NCI-H1105 (cell line): ENCODE measurements at places on chromosomes 5 and 9.

- no peak for DNase-seq
Observed at GRCh38 chr5:134141331-134142050, 27.0 kb downstream of the TCF7 start.

GRCh38 chr5:68587171-68587570 lies 371.6 kb downstream of the PIK3R1 start:
- DNase-seq: no peak

GRCh38 chr9:136675477-136676296 lies 11.6 kb downstream of the AGPAT2 start:
- DNase-seq: no peak

- no peak for DNase-seq
Observed at GRCh38 chr5:9716838-9717281, 86.7 kb upstream of the TAS2R1 start.

GRCh38 chr9:91192381-91193086 lies 169.2 kb downstream of the AUH start:
- DNase-seq: no peak

DNA sequence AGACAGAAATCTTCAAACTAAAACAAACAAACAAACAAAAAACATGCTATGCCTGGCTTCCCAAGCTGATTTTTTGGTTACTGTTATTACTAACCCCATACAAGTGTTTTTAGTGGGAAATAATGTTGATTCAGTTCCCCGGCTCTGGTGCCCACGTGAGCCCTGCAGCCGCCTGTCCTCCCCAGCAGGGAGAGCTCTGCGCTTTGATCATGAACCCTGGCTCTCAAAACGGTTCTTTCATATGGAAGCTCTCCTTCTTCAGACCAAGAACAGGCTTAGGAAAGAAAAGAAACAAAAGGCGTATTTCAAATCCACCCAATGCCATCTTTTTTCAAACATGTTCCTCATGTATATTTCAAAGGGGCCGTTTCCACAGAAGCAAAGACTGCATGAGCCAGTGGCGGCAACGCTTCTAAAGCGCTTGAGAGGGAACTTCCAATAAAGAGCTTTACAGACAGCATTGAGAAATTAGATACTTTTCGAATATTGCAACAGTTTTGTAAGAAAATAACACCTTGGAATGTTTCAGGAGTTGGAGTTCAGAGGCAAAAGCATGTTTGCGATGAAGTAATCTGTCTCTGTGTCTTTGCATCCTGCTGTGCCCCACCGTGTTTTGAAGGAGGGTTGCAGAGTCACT lies 74.8 kb downstream of the ICE1 start:
- DNase-seq: peak; percentile 48

- DNase-seq: no peak
Observed at GRCh38 chr9:121503444-121503843, 3.8 kb upstream of the GGTA1 start.

GRCh38 chr5:149325166-149325735 lies 20.0 kb upstream of the GRPEL2 start:
- DNase-seq: peak; percentile 58

GRCh38 chr9:123795336-123795735 lies 134.6 kb downstream of the DENND1A start:
- DNase-seq: no peak

GRCh38 chr9:97766092-97766491 lies 69.0 kb upstream of the XPA start:
- no peak for DNase-seq

DNA sequence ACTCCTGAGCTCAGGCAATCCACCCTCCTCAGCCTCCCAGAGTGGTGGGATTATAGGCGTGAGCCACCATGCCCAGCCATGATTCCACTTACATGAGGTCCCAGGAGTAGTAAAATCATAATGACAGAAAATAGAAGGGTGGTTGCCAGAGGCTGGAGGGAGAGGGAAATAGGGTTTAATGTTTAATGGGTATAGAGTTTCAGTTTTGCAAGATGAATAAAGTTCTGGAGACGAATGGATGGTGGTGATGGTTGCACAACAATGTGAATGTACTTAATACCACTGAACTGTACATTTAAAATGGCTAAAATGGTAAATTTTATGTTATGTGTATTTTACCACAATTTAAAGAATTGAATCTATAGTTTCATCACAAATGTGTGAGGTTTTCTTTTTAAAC lies 146.5 kb upstream of the ABCA1 start:
- DNase-seq: no peak

DNA sequence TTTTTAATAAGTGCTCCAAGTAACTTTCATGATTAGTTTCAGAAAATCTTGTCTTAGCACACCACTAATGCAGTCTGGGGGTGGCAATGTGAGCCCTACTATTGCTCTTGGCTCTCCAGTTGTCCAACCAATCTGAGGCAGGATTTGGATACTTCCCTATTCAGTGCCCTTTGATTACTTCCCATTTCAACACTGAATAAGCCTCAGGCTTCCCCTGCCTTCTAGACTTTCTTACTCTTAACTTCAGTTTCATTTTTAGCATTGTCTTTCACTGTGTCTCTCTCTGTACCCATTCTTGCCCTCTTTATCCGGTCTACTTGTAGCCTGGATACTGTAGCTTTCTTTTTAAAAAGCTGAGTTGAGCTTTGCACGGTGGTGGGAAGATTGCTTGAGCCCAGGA lies 186.1 kb downstream of the C9orf152 start:
- DNase-seq: no peak

DNA sequence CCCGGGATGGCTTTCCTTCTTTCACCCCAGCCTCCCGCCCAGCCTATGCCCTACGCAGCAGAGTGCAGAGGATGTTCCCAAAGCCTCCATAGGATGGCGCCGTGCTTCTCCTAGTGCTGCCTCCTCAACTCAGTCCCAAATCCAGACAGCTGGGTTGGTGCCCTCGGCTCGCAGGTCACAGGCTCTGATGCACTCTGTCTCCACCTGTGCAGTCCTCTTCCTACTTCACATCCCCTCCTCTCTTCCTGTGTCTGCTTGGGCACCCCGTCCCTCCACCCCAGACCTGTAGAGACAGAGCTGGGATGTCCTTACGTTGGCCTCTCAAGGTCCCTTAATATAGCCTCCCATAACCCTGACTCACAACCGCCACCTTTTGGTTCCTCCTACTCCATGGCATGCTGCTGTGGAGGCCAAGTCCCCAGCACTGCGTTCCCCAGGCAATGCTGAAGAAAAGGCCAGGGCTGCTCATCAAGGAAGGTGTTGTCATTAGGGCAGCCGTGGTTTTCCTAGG lies 314.4 kb downstream of the GADD45G start:
- no peak for DNase-seq

DNA sequence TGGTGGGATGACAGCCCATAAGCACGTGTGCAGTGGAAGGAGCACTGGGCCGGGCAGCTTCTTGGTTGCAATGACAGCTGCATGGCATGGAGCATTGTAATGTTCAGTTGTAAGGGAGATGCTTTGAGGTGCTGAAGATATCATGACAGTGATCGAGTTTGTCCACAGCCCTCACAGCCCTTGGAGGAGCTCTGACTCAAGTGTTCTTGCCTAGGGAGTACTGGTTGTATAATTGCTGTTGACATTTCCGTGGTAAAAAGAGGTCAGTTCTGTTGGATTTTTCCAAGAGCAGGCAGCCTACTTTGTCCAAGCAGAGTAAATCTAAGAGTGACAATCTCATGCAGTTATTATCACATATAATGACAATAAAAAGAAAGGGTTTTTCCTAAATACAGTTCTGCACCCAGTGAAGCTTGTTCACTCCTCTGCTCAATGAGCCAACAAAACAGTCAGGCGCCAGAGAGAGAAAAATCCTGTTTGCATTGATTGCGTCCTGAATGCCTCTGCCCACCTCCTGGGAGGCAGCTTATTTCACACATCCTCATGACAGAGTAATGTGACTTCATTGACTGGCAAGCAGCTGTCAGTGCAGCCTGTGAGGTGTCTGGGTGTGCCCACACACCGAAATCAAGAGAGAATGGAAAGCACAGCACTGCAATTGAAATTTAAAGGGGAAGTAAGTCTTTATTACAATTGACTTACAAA lies 248.0 kb downstream of the NTRK2 start:
- no peak for DNase-seq

GRCh38 chr5:67013719-67014118 lies 182.9 kb downstream of the CD180 start:
- DNase-seq: no peak

DNA sequence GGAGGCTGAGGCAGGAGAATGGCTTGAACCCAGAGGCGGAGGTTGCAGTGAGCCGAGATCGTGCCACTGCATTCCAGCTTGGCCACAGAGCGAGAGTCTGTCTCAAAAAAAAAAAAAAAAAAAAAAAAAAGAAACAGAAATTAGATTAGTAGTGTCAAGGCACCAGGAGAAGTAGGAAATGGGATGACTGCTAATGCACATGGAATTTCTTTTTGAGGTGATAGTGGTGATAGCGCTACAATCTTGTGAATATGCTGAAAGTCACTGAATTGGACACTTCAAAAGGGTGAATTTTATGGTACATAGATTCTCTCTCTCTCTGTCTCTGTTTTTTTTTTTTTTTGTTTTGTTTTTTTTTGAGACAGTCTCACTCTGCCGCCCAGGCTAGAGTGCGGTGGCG lies 42.1 kb upstream of the SUB1 start:
- no peak for DNase-seq

- no peak for DNase-seq
Observed at GRCh38 chr5:113632996-113633395, 119.5 kb downstream of the YTHDC2 start.
